ENCODE measurements at places on chromosomes 6 and 20.

- DNase-seq = no peak
Observed at GRCh38 chr6:136076496-136076895, 173.6 kb downstream of the MTFR2 start.

- DNase-seq = no peak
Observed at GRCh38 chr6:3426927-3427686, 29.7 kb downstream of the SLC22A23 start.

DNA sequence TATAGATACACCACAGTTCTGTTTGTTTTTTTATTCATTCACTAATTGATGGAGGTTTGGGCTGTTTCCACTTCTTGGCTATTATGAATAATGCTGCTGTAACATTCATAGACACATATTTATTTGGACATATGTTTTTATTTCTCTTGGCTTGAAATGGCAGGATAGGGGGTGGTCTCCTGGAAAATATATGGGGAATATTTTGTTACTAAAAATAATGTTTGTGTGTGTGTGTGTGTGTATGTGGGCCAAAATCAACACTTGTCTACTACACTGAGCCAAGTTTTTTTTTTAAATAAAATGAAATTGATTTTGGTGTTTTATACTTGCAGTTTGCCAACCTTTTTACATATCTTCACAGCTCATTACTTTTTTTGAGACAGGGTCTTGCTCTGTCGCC is 264.4 kb upstream of the SULF2 start:
- no peak for DNase-seq

DNA sequence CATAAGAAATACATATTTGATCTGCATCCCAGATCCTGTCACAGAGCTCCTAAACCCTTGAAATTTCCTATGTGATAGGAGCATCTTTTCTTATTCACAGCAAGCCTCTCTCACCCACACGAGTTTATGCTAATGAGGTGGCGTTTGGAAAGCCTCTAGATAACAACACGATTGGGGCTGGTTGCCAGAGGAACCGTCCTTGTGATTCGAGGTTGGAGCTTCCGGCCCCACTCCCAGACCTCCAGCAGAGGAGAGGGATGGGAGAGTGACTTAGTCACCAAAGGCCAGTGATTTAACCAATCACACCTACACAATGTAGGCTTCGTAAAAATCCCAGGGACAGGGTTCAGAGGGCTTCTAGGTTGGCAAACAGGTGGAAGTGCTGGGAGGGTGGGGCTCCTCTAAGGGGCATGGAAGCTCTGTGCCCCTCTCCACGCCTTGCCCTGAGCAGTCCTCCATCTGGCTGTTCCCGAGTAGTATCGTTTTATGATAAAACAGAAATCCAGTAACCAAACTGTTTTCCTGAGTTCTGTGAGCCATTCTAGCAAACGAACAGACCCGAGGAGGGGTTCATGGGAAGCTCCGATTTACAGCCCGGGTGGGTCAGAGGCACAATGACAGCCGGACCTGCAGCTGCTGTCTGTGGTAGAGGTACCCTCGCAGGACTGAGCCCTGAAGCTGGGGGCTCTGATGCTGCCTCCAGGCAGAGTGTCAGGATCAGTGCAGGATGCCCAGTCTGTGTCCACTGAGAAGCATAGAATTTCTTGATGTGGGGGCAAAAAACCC is 238.1 kb upstream of the ARID1B start:
- DNase-seq = no peak

GRCh38 chr6:164612751-164613150 is 696.7 kb downstream of the C6orf118 start:
- no peak for DNase-seq

- DNase-seq = no peak
Observed at GRCh38 chr6:44935693-44936300, 392.3 kb upstream of the RUNX2 start.

GRCh38 chr6:128071212-128071611 is 170.4 kb upstream of the THEMIS start:
- no peak for DNase-seq

DNA sequence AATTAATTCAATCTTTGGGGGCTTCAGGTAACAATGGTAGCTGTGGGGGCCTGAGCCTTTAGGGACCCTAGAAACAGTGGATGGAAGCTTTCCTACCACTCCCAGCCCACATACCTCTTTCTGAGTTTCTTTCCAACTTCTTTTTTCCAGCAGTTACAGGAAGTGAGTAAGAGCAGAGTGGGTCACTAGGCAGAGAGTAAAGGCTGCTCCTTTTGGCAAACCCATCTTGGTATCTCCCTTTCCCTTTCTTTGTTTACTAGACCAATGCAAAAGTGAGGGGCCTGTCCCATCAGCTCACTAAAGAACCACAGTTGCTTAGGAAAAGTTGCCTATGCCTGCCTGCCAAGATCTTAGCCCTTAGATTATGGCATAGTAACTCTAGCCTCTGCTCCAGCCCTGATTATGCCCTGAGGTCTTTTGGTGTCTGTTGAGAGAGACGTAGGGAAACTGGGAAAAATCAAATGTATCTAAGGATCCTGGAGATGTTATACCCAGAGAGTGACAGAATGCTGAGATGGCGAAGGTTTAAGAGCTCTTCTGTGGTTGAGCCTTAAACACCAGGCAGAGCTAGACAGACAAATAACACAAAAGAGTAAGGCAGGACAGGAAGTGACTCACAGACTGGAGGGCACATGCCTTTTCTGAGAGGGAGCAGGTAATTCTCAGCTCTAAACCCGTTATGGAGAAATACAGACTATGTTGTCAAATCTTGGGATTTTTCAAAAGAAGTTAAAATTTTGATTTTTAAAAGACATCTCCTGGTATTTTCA is 31.3 kb downstream of the TRMT6 start:
- DNase-seq = no peak

DNA sequence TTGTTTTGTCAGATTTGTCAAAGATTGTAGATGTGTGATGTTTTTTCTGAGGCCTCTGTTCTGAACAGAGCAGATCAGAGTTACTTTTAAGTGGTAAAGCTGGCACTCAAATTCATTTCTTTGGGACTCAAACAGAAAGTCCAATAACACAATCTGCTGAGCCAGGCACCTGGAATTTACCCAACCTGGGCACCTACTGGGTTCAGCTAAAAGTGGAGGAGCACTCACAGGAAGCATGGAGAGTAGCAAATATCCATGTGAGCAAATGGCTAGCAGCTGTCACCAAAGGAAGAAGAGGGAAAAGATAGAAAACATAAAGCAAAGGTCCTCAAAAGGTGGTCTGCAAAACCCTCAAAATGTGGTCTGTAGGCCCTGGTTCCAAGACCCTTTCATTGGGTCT is 116.8 kb downstream of the FIG4 start:
- no peak for DNase-seq

- DNase-seq = no peak
Observed at GRCh38 chr20:60327971-60328660, 369.9 kb downstream of the CDH26 start.

DNA sequence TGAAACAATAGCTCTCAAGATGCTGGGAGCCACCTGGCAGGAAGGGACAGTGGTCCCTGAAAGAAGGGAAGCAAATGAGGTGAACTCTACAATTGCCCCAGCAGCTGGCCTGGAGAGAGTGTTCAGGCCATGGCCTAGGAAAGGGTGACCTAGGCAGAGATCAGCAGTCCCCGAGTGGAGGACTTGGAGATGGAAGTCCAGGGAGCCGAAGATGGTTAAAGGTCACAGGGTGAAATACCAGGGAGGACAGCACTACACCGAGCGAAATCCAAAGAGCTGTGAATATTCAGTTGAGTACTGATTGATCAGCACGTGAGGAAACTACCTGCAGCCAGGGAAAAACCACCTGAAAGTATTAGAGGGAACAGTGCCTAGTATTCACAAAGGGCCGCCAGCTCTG is 133.1 kb downstream of the HIVEP2 start:
- DNase-seq = no peak

- no peak for DNase-seq
Observed at GRCh38 chr6:18509871-18510643, 122.9 kb downstream of the RNF144B start.

DNA sequence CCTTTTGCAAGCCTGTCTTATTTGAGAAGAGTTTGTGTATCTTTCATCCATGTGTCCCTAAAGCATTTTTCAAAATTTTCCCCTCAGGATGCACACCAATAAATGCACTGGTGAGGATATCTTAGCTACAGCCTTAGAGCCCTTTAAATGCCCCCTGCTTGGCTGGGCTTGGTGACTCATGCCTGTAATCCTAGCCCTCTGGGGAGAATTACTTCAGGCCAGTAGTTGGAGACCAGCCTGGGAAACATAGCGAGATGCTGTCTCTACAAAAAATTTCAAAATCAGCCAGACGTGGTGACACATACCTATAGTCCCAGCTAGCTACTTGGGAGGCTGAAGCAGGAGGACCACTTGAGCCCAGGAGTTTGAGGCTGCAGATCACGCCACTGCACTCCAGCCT is 33.8 kb upstream of the PLCB4 start:
- no peak for DNase-seq

- DNase-seq = peak; percentile 31
Observed at GRCh38 chr6:157755746-157756411, 67.2 kb upstream of the SNX9 start.

DNA sequence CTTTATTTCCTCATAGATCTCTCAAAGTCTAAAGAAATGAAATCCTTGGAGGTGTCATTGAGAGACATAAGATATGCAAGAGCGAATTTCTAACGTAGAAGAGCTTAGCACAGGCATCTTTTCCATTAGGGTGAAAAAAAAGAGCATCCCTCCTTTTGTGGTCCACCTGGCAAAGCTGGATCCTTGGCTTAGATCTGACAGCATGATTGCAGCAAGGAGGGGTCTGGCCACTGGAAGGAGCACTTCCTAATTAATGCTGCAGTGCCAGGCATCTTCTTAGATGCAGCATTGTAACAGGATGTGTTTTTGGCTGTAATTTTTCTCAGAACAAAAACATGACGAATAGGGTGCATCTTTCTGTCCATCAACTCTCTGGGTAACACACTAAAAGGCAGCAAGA is 60.1 kb upstream of the TFAP2D start:
- DNase-seq = no peak

DNA sequence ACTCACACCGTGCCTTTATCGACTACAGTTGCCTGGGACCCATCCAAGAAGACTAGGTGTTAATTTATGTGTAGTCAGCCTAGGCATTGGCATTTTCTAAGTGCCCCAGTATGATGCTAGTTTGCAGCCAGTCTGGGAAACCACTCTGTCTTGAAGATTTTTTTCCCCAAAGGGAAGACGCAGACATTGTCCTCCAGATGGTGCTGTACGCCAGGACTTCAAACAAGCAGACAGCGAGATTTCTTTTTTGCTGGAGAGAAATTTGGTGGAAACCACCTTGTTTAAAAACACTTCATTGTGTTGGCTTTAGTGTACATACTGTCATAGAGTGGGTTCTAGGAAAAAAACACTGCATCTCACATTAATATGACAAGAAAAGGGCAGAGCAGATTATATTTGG is 30.0 kb downstream of the ALDH5A1 start:
- no peak for DNase-seq

DNA sequence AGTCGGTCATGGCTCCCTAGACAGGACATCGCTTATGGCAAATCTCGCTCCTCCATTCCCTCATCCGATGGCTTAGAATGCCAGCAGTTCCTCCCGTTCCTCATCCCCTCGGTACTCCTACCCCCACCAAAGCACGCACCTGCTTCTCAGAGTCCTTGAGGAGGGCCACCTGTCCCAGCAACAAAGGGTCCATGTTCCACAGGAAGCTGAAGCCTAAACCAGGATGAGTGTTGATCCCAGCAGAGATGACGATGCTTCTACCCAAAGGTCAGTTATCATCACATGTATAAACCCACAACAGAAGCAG is 111.2 kb downstream of the THBS2 start:
- DNase-seq = no peak

GRCh38 chr20:60206259-60206658 is 248.0 kb downstream of the CDH26 start:
- DNase-seq = no peak

- DNase-seq = no peak
Observed at GRCh38 chr20:32975698-32976674, 28.2 kb downstream of the SUN5 start.

DNA sequence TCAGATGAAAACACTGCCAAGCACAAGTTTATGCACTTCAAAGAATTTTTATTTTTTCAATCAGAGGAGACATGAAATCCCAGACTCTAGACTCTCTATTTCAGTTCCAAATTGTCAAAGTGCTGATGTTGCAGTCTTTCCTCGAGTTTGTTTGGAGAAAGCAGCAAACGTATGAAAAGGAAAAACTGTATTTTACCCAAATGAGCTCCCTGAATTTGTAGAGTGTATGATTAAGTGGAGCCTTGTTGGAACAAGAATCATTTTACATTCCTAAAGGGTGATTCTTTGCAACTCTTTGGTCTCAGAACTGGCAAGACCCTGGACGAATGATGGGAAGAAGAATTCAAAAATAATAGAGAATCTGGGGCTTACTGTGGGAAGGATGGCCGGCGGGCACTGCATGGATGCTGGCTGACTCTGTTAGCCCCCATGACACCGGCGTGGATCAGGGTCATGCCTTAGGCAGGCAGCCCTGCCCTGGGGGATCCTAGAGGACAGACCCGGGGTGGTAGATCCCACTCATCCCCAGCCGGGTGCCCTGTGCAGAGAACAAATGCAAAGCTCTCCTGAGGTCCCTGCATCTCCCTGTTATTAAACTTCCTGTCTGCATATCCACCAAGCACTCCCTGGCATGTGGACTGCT is 207.4 kb downstream of the FNDC1 start:
- no peak for DNase-seq

DNA sequence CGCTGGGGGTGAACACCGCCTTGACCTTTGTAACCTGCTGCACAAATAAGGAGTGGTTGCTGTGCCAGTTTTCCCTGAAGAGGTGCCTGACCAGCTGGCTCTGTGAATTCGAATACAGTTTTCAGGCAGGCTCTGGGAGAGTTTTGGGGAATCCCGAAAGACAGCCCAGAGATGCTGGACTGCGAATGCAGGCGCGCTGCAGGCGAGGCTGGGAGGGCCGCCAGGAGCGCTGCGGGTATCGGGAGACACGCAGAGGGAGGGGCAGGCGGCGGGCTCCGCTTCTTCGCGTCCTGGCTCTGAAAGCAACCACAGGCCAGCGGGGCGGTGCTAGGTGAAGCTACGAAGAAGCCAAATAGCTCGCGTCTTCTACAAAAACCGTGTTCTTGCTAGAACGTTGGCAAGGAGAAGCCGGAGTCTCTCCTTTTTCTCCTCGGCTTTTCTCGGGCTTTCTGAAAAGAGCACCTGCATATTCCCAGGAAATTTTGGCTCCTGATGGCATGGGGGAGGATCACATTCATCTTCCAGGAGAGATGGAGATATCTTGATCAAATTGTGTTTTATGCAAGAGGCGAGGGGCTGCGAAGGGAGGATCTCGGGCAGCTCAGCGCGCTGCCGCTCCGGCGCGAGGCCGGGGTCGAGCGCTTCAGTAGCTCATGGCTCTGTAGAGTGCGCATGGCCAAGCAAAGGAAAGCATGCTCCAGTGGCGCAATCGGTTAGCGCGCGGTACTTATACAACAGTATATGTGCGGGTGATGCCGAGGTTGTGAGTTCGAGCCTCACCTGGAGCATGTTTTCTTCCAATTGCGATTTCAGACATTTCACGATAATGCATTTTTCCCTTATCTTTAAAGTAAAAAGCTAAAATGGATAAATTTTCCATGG is 158.1 kb upstream of the ZNF184 start:
- no peak for DNase-seq
